ENCODE measurements at places on chromosomes 2 and 18.

- no peak for DNase-seq
Observed at GRCh38 chr2:39435234-39435633, 1.9 kb downstream of the MAP4K3 start.

GRCh38 chr2:49207204-49207603 is 52.9 kb upstream of the FSHR start:
- DNase-seq = no peak

DNA sequence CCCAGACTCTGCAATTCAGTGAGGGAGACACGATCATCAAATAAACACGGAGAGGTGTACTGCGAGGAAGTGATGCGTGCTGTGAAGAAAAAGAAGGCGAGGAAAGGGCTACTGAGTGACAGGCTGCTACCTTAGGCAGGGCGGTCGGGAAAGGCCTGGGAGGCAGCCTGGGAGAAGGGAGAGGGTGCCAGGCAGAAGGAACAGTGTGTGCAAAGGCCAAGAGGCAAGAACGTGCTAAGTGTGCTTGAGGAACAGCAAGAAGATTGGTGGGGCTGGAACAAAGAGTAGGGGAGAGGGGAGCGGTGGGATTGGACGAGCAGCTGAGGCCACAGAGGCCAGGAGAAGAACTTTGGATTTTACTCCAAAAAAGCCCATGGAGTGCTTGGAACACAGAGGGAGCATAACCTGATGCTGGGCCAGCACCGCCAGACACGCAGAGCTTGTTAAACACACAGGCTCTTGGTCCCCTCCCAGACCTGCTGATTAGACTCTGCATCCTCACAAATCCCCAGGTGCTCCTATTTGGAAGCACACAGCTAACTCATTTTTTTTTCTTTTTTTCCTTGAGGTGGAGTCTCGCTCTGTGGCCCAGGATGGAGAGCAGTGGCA is 30.4 kb downstream of the SERTAD2 start:
- DNase-seq = no peak

DNA sequence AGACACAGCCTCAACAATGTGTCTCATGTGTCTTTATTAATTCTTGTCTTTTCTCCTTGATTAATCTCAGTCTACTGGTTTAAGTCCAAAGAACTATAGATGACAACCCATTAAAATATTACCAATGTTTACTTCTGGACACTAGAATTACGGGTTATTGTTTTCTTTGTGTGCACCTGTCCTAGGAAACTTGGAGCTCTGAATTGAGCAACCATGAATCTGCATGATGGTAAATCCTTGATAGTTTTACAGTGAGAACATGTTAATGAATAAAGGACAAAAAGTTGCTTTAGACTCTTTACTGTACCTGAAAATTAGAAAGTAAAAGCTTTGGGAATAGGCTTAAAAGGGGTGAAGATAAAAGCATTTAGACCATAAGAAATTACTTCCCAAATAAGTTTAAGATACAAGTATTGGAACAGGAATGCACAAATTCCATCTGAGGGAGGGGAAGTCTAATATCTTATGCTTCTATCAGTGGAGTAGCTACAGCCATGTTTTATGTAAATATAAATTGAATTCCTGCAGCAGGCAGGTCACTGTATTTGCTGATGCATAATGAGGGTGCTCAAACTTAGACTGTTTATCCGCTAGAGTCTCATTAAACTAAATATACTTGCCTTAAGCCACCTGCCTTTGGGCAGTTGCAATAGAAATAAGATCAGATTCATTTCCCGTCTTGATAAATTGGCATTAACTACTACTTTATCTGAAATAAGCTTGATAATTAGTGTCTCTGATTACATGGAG is 603.7 kb upstream of the GCFC2 start:
- no peak for DNase-seq

- DNase-seq = peak; percentile 70
Observed at GRCh38 chr2:208466151-208466919, 59.7 kb downstream of the PTH2R start.

- DNase-seq = no peak
Observed at GRCh38 chr2:75068546-75068945, 110.1 kb downstream of the POLE4 start.

DNA sequence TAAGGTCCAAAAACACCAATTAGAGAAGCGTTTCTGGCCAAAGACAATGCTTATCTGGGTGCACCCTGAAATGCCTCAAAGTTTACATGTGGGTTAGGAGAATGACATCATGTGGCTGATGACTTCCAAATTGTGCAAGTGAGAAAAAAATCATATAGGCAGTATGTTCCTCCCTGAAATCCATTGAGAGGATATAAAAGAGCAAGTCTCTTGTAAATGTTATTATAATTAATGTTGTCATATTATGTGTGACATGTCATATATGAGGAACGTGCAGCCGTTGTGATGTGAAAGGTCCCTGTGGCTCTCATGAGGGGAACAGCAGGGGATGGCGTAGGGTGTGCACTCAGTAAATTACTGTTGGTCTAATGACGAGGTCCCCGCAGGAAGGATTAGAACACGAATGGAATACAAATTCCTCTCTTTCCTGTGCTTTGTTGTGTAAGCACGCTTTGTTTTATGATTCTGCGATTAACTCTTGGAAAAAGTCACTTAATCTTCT is 290.8 kb downstream of the PRKCE start:
- DNase-seq = no peak

DNA sequence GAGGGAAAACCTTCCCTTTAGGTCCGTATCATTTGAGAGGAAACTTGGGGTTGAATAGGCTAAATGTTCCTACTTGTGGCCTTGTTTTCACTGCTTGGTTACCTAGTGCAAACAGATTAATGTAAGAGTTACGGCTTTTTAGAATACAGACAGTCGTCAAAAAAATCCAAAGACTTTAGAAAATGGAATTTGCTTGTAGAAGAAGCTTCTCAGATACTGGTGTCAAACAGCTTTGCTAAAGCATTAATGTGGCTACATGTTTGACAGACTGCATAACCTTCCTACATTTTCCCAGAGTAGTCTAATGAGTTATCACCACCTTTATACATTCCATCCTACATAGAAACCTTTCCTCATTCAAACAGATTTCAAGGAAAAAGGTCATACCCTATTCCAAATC is 114.6 kb downstream of the FMNL2 start:
- DNase-seq = no peak

DNA sequence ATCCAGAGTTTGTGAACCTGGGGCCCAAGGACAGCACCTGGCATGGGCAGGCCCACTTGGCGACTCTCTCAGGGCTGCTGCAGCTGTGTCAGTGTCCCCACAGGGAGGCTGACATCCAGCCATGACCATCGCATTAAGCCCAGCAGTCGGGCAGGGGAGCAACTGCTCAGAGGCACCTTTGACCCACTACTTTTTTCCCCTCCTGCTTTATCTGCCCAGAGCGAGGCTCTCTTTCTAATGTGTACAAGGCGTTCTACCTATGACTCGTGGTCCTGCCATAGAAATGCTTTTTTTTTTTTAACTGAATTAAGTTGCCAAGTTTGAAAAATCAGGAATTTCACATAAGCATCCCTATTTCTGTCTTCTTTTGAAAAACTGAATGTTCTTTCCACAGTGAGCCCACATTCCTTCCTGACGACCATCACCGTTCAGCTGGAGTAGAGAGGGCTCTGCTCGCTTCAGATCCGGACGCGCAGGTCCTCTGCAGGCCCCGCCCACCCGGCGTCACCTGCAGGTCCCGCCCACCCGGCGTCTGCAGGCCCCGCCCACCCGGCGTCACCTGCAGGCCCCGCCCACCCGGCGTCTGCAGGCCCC is 403 bp upstream of the CLUL1 start:
- DNase-seq = peak; percentile 6

- DNase-seq = no peak
Observed at GRCh38 chr2:197073270-197073669, 146.8 kb upstream of the PGAP1 start.

- DNase-seq = no peak
Observed at GRCh38 chr18:8615397-8616027, 6.3 kb downstream of the RAB12 start.

DNA sequence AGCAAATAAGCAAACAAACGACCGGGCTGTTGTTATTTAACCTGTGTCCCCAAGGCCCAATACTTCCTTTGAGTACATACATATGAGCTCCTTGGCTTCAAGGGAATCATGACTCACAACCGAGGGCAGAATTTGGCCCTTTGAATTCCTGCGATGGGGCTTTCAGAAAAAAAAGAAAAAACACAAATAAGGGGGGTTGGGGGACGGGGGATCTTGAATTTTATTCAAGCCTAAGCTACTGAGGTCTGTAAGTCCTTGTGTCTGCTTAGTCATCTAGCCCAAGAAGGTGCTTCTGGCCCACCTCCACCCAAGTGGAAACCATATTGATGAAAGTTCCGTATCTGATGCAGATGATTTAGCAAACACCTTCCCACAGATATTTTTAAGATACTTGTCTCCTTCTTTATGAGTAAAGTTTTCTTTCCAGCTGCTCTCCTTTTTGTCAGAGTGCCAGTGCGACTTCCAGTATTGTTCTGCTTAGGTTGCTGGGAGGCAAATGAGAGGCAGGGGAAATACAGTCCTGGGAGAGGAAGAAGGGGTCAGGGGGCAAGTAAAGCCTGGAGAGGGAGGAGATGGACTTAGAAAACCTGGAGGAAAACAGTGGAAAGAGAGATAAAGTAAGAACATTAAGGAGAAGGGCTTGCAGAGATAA is 169.6 kb downstream of the ZEB2 start:
- DNase-seq = no peak
